ENCODE measurements at places on chromosomes 6 and 20.

- no peak for DNase-seq
Observed at GRCh38 chr6:15901141-15902115, 227.5 kb upstream of the MYLIP start.

DNA sequence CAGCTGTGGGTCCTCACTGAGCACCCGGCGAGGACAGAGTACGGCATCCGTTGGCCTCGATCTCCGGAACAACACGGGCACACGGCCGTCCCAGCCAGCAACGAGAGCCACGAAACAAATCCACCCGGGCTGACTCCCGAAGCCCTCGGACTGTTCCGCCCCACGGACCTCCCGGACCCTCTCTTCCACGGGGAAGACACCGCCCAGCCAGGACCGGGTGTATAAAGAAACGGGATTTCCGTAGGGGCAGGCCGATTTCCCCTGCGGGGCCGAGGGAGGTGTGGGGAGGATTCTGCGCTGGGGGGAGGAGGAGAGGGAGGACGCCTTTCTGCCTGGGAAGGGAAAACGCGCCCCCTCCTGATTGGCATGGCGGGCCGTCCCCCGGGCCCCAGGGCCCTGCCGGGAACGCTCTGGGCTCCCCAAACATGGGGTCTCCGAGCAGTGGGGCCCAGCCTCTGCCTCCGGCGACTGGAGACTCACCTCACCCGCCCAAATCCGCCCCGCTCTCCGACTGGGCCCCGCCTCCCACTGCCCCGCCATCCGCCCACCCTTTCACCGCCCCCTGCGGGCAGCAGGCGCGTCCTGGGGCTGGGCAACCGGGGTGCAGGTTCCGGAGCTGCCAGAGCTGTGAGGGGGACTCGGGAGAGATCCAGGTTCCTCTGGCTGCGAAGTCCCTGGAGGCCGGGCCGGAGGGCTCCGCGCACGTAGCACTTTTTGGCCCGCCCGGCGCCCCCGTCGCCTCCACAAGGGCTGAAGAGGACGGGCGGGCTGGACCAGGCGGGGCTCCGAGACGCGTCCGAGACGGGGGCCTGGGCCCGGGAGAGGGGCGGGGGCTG is 679 bp upstream of the PPDPF start:
- DNase-seq = no peak

- no peak for DNase-seq
Observed at GRCh38 chr6:102114402-102114801, 720.9 kb downstream of the GRIK2 start.

- DNase-seq = peak; percentile 12
Observed at GRCh38 chr6:97497713-97498331, 214.8 kb upstream of the MMS22L start.

GRCh38 chr20:37890643-37891042 is 12.3 kb upstream of the VSTM2L start:
- no peak for DNase-seq

DNA sequence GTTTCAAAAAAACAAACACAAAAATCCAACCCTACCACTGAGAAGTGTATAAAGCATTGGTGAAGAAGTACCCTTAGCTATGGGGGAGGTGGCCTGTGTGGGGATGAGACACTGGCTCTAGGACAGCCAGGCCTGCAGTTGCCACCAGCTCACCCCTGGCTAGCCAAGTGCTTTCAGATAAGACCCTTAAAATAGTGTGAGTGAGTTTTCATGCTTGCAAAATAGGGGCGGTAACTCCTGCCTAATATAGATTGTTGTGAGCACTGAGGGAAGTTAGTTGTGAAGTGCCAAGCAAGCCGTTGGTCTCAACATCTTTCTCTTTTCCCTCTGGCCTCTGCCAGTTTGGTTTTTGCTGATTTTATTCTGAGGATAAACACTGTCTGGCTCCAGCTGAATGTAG is 11.3 kb downstream of the PPP1R3G start:
- no peak for DNase-seq

DNA sequence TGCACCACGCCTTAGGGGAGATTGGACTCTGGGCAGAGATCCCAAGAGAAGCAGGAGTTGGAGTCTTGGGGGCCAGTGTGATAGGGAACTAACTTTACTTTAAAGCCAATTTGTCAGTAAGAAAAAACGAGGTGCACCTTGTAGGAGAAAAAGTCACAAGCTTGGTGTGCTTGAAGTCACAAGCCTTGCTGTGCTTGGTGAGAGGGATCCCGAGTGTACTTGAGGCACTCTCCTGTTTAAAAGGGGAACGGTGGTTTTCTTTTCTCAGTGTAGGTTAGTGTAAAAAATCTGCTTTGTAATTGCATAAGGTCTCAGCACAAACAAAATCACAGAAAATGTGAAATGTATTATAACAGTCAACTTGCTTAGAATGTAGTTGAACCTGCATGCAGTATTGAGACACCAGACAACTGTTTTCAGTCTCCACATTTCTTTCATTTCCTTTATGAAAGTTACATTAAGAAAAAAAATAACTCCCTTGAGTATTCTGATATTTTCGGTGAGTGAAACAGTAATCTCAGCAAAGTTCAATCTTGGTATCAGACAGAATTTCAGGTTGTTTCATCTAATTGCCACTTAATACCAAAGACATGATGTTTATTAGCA is 111.1 kb upstream of the DUSP22 start:
- DNase-seq = no peak

DNA sequence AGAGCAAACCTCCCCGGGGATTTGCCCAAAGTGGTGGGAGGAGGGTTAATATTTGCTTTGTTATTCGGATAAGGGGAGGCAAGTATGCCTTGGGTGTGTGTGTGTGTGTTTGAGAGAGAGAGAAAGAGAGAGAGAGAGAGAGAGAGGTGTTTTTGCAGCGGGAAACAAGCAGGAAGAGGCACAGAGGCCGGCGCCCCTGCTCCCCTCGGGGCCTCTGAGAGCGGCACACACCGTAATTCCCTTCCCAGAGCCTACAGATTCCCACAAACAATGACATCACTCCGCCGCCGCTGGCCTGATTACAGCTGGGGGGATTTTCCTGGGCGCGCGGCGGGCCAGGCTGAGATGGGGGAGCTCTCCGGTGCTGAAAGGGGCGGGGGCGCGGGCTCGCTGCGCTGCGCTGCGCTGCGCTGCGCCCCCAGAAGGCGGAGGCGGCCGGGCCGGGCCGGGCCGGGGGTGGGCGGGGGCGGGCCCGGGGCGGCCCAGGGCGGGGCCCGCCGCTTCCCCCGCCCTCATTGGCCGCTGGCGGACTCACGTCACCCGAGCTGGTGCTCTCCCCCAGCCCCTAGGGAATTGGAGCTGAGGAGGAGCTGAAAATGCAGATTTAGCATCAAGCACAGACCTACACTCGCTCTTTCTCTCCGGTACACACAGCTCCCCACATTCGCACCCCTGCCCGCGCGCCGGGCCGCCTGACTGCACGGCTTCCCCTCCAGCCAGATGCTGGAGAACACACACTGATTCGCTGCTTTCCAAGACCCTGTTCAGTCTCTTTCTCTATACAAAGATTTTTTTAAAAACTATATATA is at the start of gene PCSK2:
TSS of gene PCSK2 (plus strand) at position 631 of the 809 bp plus-strand sequence. CDS start 266 bp downstream, outside the sequence.
- no peak for DNase-seq

DNA sequence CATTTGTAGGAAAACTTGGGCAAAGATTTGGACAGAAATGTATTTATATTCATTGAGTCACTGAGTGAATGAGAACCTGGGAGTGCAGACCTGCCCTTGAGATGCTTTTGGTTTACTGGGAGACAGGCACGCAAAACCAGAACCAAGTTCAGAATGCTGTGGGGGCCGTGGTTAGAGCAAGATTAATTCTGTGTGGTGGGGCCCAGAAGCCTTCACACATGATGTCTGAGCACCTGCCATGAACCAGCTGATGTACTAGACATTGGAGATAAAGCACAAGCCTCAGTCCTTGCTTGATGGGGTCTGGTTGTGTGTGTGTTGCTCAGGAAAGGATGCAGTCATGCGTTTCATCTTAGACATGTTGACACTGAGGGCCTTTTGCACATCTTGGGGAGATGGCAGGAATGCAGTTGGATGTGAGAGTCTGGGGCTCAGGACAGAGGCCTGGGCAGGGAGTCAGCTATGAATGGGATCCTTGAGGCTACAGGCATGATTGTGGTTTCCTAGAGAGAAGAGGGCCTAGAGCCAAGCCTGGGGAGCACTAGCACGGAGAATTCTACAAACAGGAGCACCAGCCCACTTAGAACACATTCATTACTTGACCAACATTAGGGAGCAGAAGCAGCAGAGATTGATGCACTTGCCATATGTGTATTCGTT is 114.3 kb upstream of the TMEM181 start:
- no peak for DNase-seq

GRCh38 chr20:54337144-54337543 is 129.3 kb downstream of the PFDN4 start:
- DNase-seq = no peak

- no peak for DNase-seq
Observed at GRCh38 chr6:107493158-107494057, 3.5 kb downstream of the SOBP start.

GRCh38 chr6:140758169-140758877 is 1374.4 kb upstream of the GJE1 start:
- no peak for DNase-seq
